ENCODE measurements at places on chromosomes 3 and 15.

DNA sequence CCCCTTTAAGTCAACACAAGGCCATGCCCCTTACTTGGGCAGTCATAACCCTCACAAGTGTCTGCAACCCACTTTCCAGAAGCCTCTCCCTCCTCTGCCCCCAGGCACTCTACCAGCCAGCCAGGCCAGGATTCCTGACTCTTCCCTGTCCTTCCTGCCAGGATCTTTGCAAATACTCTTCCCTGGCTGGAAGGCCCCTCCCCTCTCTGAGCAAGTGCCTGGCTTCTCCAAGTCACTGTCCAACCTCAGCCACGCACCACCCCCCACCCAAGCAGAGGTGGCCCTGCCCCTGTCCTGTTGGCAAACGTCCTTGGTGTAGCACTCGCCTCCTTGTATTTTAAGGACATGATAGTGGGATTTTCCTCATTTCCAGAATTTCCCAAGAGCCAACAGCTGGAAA, 54.7 kb upstream of the USP3 start:
- no peaks in the 10 kb centered on the region for H3K27me3 ChIP-seq
- H3K4me3 ChIP-seq = no peak overlapping the region
- no peaks in the 10 kb centered on the region for H3K4me1 ChIP-seq
- H3K36me3 ChIP-seq = no peaks in the 10 kb centered on the region
- no peak for DNase-seq
- no peak overlapping the region for H3K27ac ChIP-seq

DNA sequence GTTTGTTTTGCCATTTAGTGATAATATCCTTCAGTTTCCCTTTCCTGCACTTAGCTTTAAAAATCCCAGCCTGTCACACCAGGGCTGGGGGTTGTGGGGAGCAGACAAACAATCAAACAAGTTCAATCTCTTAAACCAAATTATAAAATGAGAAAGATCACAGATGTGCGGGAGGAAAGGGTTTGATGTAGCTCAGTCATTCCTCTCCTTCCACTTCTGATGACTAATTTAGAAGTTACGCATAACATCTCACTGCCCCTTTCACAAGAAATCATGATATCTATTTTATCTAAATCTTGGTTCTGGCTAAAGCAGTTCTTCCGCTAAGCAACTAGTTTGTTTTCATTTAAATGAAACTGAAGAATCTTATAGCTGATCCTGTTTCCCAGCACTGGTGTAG, 34.1 kb upstream of the ATG7 start:
- DNase-seq = no peak
- no peak overlapping the region for H3K4me3 ChIP-seq
- H3K4me1 ChIP-seq = no peaks in the 10 kb centered on the region
- H3K27ac ChIP-seq = no peak overlapping the region
- no peaks in the 10 kb centered on the region for H3K36me3 ChIP-seq

GRCh38 chr15:100167884-100168375, 173.8 kb downstream of the ADAMTS17 start:
- no peaks in the 10 kb centered on the region for H3K27me3 ChIP-seq
- no peak overlapping the region for H3K4me3 ChIP-seq
- no peaks in the 10 kb centered on the region for H3K36me3 ChIP-seq
- no peak for DNase-seq

- H3K4me3 ChIP-seq = no peak overlapping the region
- H3K27ac ChIP-seq = no peak overlapping the region
- H3K27me3 ChIP-seq = no peaks in the 10 kb centered on the region
- H3K4me1 ChIP-seq = no peaks in the 10 kb centered on the region
- DNase-seq = no peak
Observed at GRCh38 chr3:126447456-126448106, 28.1 kb downstream of the ZXDC start.

DNA sequence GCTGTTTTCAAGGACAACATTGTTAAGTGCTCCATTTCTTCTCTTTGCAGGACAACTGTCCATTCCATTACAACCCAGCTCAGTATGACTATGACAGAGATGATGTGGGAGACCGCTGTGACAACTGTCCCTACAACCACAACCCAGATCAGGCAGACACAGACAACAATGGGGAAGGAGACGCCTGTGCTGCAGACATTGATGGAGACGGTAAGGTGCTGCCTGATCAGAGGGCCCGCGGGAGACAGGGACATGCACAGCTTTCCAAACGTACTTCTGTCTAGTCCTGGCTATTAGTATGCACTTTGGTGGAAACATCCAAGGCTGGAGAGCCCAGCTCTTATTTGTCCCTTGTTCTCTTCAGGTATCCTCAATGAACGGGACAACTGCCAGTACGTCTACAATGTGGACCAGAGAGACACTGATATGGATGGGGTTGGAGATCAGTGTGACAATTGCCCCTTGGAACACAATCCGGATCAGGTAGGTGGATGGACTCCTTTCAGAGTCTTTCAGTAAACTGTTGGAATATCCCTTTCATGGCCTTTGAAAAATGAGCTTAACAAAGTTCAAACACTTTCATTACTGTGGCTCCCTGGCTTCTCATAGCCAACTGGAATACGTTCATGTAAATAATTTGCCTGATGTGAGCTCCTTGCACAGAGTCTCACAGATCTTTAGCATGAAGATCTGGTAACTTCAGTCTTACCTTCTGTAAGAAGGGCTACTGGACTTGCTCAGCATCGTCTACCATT, 10.4 kb downstream of the THBS1 start:
- no peak overlapping the region for H3K4me3 ChIP-seq
- no peak for DNase-seq
- H3K36me3 ChIP-seq = peaks cover 83% of the 10 kb centered on the region
- H3K4me1 ChIP-seq = no peaks in the 10 kb centered on the region

Measured in SJCRH30 (cell line).